Esophagus squamous epithelium (tissue), 5 donors: ENCODE measurements at places on chromosomes 1 and 21. TPM values are rescaled to one million over a fixed set of nuclear protein-coding genes. Genes with fewer than 3 reads are reported as not detected.

Gene CLDN17
- 1.1 TPM for total RNA-seq

Gene HLX
- total RNA-seq: 1.4 TPM

Gene OR6P1
- not detected for total RNA-seq

Gene ELF3
- 327 TPM for total RNA-seq

GRCh38 chr1:170164103-170164763 lies 18.5 kb downstream of the NTMT2 start:
- DNase-seq: no peak

DNA sequence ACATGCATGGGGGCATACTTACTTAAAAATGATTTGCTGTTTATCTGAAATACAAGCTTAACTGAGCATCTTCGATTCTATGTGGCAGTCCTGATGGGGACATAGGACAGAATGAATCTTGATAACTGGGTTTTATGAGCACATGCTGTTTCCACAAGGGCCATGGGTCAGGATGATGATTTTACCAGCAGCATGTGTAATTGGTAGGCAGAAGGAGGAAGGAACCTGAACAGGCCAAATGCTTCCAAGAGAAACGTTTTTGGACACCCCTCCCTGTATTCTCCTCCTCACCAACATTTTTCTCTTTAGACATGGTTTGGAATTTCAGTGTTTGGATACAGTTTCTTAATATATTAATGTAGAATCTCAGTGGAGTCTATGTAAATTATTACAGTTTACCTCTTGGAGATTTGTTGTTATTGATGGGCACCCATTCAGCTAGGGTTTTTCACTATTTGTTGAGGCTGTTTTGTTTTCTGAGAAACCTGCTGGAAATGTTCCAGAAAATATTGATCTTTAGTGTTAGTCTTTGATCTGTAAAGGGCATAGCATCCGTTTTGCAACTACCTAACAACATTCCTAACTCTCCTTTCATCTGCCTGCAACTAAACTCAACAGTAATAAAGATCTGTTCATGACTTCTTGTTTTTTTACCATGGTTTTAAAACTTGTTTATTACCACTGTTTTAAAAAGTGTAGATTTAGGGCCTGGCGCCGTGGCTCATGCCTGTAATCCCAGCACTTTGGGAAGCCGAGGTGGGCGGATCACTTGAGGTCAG lies 42.0 kb downstream of the TBCE start:
- DNase-seq: no peak

DNA sequence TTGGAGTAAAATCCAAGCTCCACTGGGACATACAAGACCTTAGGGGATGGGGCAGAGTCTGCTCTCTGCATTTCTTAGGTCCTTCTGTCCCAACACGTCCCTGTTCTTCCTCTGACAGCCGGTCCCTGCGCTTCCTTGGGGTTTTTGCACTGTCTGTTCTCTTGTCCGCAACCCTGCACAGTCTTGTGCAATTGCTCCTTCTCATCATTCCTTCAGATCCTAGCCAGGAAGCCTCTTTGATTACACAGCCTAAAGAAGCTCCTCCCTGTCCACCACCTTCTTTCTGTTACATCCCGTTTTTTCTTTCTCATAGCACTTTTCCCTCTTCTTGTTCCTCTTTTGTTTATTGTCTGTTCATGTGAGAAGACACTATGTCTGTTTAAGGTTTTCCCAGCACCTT lies 19.9 kb downstream of the ACOT11 start:
- DNase-seq: no peak

- DNase-seq: no peak
These were observed 1.0 kb downstream of the CDKN2C start for GRCh38 chr1:50970931-50971582.

DNA sequence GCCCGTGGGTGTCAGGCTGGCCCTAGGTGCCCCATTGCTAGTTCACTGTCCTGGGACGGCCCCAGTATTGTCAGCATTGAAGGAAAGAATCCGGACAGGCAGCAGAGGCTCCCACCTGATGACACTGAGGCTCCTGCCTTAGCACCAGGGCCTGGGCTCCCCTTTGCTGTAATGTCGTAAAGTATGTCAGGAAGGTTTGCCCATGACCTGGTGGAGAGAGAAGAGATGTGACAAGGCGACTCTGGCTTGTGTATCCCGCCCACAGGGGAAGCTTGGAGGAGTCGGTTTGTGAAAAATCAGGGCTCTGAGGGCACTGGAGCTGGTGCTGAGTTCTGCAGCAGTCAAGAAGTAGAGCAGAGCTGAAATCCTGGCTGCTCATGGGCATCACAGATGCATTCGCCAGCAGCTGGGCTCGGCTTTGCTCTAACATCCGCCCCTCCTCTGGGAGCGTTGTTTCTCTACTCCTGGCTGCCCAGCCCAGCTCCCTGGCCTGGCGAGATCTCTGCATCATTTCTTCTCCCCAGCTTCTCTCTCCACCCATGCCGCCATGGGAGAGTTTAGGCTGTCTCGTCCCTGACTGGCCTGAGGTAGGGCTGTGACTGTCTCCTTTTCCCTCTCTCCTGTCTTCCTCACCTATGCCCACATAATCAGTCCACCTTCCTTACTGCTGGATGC lies 74.1 kb downstream of the ADARB1 start:
- no peak for DNase-seq

- no peak for DNase-seq
These were observed 3.9 kb upstream of the CD247 start for GRCh38 chr1:167522246-167522645.

- DNase-seq: no peak
These were observed 7.8 kb downstream of the IRF6 start for GRCh38 chr1:209797978-209798639.

- DNase-seq: no peak
These were observed 6.2 kb upstream of the C1orf105 start for GRCh38 chr1:172414331-172414730.
